ENCODE measurements at places on chromosomes 6 and 20.

GRCh38 chr6:25137480-25137879 lies 141.7 kb upstream of the CARMIL1 start:
- DNase-seq = no peak

GRCh38 chr6:113856375-113856624 lies 845 bp upstream of the MARCKS start:
- no peak for DNase-seq

DNA sequence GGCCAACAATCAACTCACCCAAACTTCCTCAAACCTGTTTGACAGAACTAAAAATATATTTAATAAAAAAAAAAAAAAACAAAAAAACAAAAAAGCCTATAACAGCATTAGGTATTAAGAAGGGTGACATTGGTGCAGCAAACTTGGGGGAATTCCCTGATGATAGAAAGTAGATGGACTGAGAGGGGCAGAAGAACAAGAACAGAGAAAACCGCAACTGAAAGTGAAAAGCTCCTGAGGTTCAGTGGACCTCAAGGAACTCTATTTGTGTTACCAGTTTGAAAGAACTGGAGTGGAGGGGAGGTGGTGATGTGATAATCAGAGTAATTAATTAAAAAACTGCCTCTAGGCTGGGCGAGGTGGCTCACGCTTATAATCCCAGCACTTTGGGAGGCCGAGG lies 53.8 kb downstream of the MACROD2 start:
- no peak for DNase-seq

DNA sequence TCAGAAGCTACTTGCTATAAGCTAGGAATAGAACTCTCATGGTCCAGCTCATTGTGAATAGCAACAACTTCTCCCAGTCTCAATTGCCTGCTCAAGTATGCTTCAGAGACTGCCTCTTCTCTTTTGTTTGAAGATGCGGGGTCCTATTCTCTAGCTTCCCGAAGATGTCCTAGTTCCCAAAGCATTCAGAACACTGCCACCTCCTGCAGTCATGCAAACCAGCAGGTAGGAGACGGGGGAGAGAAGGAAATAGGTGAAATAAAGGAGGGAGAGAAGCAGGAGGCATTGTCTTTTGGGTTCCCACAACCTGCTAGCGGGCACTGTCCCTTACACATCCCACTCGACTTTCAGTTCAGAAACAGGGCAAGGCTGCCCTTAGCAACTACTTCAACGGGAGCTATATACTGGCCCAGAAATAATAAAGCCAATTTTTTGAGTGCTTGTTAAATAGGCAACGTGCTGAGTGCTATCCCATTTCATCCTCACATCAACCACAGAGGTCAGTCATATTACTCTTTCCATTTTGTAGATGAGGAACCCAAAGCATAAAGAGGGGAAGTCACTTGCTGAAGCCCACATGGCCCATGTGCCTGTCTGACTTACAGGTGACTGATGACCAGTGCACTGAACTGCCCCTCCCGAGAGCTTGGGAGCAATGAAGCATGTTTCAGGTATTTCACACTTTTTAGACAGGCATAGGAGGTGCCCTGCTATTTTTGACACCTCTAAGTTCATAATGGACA lies 61.9 kb upstream of the ATXN1 start:
- no peak for DNase-seq

- no peak for DNase-seq
These were observed 135.0 kb upstream of the SLC35B3 start for GRCh38 chr6:8570256-8570920.

DNA sequence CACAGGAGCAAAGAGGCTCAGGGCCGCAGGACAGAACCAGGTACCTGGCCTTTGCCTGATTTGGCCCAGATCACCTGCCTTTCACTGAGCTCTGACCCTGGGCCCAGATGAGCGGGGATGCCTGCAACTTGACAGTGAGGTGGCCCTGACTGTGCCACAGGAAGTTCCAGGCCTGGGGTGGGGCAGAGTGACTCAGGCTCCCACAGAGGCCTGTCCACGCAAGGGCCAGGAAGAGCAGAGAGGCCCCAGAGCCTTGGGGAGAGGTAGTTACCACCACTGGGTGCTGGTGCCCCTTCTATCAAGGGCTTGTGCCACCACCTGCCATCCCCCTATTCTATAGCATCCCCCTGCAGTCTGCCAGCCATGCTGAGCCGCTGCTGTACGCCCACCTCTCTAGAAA lies 4.1 kb upstream of the NOL4L start:
- DNase-seq = peak; percentile 73

DNA sequence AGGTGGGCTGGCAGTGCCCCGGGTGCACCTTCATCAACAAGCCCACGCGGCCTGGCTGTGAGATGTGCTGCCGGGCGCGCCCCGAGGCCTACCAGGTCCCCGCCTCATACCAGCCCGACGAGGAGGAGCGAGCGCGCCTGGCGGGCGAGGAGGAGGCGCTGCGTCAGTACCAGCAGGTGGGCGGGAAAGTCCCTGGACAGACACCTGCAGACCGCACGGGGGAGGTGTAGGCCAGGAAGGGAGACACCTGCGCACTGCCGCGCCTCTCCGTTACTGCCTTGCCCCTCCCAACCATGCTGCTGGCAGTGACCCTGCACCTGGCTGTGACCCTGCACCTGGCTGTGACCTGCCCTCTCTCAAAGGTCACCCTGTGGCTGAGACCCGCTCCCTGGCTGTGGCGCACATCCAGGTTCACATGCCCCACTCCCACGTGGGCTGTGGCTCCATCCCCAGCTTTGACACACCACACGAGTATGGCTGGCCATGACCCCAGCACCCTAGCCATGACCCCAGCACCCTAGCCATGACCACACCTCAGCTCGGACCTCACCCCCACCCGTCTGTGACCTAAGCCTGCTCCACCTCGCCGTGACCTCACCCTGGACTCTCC lies 11.6 kb downstream of the RBCK1 start:
- no peak for DNase-seq

DNA sequence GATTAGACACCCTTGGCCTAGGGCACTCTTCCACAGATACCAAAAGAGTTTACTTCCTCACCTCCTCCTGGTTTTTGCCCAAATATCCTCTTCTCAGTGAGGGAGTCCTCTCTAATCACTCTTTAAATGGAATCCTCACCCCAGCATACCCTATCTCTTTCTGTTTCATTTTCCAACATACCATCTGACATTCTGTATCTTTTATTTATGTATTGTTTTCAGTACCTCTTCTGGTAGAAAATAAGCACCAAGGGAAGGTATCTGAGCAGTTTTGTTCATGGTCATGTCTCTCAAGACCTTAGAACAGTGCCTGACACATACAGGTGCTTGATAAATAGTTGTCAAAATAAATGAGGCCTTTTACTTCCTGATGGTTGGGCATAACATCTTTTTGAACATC lies 55.1 kb downstream of the KIAA0408 start:
- no peak for DNase-seq

- DNase-seq = no peak
These were observed 33.4 kb downstream of the LRRC1 start for GRCh38 chr6:53828215-53828614.

DNA sequence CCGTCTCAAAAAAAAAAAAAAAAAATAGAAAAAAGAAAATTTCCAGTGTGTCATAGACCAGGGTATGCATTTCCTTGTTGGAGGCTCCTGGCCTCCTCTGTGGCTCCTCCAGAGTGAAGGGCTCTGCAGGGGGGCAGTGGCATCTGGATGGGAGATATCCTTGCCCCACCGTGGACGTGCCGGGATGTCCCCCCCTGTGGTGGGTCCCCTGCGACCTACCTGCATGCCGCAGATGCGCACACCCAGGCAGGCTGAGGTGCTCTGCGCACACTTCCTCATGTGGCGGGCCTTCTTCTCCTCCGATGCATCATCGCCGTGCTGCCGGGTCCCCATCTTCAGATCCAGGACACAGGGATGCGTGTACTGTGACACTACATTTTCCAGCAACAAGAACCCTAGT lies 13.7 kb upstream of the UQCC2 start:
- DNase-seq = no peak

GRCh38 chr20:8967641-8968245 lies 101.1 kb upstream of the PLCB4 start:
- DNase-seq = no peak

- peak; percentile 4 for DNase-seq
These were observed 57.4 kb downstream of the PRL start for GRCh38 chr6:22239261-22239921.

DNA sequence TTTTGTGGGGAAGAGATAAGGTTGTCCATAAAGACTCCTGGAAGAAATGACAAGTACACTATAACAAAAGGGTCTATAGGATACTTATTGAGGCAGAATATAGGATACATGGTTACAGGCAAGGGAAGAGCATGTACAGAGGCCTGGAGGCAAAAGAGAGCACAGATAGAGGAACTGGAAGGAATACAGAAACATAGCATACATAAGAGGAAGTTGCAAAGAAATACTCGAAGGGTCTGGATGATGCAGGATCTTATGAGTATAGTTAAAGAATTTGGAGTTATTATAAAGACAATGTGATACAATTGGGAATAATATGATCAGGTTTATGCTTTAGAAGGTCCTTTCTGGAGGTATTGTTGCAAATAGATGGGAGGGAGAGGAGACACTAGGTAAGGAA lies 592.7 kb upstream of the POU3F2 start:
- no peak for DNase-seq

DNA sequence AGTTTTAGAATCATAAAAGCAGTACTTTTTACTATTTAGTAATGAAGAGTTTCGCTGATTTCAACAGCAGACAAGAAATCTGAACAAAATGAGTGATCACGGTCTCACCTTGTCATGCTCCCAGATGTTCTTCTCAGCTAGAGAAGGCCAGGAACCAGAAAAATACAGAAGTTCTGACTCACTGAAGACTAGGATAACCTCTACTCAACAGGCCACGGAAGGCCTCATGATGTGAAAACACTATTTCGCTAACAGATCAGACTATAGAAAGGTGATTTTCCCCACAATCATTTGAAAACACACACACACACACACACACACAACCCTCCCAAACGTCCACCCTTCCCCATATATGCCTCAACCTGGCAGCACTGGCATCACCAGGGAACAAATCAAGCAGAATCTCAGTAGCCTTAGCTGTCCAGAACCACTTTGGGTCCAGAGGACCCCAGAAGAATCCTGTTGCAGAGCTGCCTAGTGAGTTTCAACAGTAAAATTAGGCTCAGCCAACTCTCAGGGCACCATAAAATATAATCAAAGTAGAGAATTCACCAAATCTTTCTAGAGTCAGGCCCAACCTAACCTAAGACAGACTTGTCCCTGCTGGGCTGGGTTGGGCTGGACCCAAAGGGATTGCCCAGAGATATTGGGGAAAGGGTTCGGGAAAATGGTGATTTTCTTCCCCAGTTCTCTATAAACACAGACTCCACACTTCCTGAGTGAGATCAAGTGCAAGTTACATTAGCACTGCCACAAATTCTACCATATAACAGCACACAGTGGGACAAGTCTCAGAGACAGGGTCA lies 7.9 kb downstream of the EXOC2 start:
- DNase-seq = peak; percentile 40

DNA sequence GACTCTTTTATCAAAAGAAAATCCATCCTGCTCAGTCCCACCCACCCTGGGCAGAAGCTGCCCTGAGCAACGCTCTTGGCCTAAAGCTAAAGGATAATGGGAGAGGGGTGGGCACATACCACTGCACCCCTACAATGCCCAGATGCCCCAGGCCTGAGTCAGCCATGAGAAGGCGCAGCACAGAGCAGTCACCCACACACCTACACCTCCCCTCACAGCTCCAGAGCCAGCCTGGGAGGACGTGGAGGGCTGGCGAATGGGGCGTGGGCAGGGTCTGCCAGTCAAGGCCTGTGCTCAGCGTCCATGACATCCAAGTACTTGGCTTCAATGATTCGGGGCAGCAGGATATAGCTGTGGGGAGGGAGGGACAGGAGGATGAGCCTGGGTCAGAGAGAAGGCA lies 11.5 kb downstream of the SLC4A11 start:
- no peak for DNase-seq

DNA sequence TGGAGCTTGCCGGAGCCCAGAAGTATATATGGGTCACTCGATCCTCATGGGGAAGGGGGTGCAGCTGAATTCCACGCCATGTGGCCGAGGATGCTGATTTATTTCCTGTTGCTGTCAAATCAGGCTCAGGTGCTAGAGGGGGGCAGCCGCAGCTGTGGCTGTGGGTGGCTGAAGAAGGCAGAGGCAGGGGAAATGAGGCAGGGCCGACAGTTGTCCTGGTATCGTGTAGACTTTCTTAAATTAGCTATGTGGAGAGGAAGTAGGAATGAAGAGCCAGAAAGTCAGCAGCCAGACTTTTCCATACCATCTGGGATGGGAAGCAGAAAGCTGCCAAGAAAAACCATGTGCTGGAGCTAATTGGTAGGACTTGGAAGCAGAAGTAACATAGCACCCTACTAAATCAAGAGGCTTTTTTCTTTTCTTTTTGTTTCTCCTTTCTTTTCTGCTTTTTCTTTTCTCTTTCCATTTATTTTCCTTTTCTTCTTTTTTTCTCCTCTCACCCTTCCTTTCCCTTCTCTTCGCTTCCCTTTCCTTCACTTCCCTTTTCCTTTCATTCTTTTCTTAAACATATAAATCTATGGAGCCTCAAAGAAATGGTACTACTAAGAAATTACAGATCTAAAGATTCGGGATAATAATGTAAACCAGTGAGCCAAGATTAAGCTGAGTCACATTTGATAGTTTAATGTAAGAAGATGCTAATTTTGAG lies 90.6 kb upstream of the CD83 start:
- DNase-seq = no peak

GRCh38 chr6:128256095-128256494 lies 264.3 kb downstream of the PTPRK start:
- DNase-seq = no peak

DNA sequence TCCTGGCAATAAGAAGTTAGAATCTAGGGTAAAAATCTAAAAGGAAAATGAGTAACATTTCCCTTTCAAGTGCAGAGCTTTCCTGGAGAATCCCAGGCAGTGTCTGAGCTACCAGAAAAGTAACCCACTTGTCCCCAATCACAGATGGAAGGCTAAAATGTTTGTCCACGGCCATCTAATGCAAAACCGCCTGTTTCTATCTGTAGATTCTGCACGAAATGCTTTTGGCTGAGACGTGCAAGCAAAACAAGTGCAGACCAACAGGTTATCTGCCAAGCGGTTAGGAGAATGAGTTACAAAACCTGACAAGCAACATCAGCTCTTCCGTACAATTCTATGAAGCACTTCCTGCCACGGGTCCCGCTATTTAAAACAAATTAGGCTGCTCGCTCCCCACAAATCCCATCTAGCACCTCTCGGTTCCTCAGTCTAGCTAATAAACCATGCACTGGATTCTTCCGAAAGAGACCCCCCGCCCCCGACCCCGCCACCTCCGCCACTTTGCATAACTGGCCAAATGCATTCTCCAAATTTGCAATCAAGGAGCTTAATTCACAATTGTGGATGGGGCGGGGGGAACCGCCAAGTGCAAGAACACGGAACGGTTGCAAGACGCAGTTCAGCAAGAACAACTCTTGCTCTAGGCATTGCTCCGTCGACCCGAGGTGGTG lies 1.4 kb downstream of the ELOVL5 start:
- no peak for DNase-seq
